ENCODE measurements at places on chromosomes 5 and 9.

DNA sequence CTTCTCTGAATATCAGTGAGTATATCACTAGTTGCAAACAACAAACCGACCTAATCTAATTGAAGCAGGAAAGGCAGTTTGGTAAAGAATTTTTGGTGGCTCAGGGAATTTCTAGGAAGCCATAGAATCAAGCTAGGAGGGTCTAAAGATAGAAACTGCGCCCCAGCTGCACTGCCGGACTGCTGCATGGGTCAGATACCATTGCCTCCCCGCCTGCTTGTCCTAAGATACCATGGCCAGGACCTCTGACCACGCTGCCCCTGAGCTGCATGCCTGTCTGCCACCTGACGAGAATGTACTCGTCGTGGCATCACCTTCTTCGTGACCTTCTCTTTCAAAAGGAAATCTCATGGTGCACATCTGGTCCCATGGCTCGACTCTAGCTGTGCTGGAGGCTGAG lies 439.0 kb downstream of the ZSWIM6 start:
- no peak for DNase-seq

DNA sequence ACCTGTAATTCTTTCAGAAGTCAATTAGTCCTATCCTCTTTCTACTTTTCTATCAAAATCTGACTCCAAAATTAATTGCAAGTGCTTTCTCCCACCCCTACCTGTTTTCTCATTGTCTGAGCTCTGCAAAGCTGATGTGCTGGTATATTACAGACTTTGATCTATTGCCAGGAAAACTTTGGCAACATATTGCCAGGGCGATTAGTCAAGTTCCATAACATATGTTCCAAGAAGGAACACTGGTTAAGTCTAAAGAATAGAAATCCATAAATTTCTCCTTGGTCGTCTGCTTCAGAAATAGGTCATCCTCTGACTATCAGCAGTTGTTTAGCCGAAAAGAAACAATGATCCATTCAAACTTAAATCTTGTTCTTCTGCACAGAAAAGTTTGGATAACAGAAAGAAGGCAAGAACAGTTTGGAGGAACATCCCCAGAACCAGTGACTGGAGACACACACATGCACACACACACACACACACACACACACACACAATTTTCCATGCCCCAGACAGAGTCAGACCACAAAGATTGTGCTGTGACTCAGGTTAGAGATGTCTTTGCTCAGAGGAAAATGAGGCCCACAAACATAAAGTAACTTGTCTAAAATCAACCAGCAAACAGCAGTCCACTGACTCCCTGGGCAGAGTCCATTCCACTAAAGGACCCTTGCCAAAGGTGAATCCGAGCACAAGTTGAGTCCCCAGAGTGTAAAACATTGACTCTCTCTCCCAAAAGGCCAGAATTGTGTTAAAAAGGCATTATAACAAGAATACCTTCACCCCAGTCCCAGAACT lies 202.1 kb downstream of the DEPDC1B start:
- DNase-seq, result no peak

- no peak for DNase-seq
Observed at GRCh38 chr5:179346401-179346800, 1.1 kb upstream of the ADAMTS2 start.

GRCh38 chr5:68331192-68332079 lies 115.9 kb downstream of the PIK3R1 start:
- no peak for DNase-seq

DNA sequence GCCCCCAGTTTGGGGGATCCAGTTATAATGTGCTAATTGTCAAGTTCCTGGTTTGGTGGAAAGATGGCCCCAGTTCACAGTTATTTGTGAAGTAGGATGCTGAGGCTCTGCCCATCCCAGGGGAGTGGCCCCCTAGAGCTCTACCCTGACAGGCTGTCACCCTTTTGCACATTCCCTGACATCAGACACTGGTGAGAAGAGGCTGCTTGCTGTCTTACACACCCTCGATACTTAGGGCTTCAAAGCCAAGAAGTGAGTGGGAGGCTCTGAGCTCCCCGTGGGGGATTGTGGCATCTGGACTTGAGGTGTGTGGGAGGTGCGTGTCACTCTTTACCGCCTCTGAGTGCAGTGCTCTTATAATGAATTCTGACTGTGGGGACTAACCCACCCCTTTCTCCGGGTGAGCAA lies 168.5 kb downstream of the DOCK2 start:
- no peak for DNase-seq

DNA sequence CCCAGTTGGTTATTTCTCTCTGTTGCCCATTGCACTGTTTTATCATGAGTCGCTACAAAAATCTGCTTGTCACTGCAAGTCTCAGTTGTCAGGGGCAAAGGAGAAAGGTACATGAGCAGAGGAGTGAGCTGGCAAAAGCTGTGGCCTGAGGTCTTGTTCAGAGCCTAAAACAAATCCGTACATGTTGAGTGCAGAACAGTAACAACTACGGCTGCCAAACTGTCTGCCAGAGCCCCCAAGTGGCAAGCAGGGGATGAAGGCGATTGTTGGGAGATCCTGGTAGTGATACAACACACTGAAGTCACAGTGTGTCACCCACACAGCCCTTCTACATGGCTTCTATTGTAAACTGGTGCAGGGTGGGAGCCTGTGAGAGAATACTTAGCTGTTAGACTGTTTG lies 50.9 kb downstream of the BRINP1 start:
- no peak for DNase-seq

GRCh38 chr9:83060556-83060955 lies 2.4 kb downstream of the RASEF start:
- DNase-seq, result no peak

DNA sequence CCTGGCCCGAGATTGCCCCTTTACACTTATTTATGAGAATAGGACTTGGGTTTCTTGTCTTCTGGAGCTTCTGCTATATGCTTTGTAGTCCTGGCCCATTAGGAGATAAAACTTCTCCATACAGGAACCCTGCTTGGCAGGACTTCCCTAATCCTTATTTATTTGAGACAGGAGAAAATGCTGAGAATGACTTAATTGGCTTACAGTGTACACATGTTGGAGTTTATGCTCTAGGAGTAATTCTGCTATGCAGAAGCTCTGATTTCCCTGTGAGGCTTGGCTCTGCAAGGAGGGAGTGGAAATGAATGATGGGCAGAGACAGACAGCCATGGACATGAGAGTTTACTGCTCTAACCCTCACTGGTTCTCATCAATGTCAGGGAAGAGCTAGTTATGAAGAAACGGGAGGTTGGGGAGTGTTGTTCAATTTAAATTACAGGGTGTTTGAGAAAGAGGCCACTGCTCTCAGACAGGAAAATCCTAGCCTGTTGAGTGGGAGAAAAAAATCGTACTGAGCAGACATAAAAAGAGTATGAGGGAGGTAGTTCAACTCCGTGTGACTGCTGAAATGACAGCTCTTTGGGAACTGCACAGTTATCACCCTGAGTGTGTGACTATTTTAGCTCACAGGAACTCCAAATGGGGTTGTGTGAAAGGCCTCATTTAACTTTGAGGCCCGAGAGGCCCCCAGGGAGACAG lies 37.5 kb downstream of the ACTBL2 start:
- no peak for DNase-seq

- DNase-seq, result no peak
Observed at GRCh38 chr5:151414536-151414935, 32.9 kb upstream of the SLC36A1 start.

- no peak for DNase-seq
Observed at GRCh38 chr5:30880514-30880913, 313.0 kb upstream of the CDH6 start.
